ENCODE measurements at places on chromosomes 12 and 14.

DNA sequence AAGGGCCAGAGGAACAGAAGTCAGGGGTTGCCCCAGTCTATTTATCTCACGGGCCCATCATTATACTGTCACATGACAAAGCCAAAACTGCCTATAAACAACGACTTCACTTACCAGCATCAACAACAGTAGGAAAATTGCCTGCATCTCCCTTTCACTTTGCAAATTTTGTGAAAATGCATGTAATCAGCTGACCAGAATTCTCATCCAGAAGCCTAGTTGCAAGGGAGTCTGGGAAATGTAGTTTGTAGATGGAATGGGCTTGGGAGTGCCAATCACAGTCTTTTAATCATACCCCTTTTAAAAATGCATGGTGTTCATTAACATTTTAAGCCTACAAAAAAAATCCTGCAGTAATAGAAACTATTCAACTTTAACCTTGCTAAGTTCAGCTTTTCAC, 369.3 kb upstream of the TMPO start:
- DNase-seq = no peak

- peak; percentile 7 for DNase-seq
These were observed 151.6 kb upstream of the OR4E1 start for GRCh38 chr14:21825149-21825743.

GRCh38 chr12:73072214-73072613, 800.0 kb downstream of the TRHDE start:
- DNase-seq = no peak

GRCh38 chr14:46325157-46325556, 326.4 kb downstream of the RPL10L start:
- no peak for DNase-seq

GRCh38 chr12:130832561-130833209, 6.4 kb downstream of the STX2 start:
- DNase-seq = peak; percentile 62

- no peak for DNase-seq
These were observed 5.8 kb upstream of the GLT8D2 start for GRCh38 chr12:104055686-104056388.

All from globus pallidus (tissue), 1 donor.